Hippocampal formation (tissue), 2 donors: ENCODE measurements at places on chromosomes 5 and 9.

DNA sequence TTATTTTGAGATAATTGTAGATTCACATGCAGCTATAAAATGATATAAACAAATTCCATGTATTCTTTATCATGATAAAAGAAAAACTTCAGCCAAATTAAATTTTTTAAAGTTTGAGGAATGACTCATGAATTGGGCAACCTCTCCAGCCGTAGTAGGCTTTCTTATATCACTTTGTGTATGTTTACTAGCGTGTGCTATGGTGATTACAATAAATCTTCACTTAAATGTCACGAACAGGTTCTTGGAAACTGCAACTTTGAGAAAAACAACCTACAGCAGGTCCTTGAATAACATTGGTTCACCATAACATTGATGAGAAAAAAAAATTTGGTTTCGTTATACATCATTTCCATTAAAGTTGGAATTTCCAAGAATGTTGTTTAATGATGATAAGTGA lies 730.9 kb upstream of the TYRP1 start:
- no peak for DNase-seq

GRCh38 chr9:9904041-9904440 lies 708.8 kb downstream of the PTPRD start:
- no peak for DNase-seq

DNA sequence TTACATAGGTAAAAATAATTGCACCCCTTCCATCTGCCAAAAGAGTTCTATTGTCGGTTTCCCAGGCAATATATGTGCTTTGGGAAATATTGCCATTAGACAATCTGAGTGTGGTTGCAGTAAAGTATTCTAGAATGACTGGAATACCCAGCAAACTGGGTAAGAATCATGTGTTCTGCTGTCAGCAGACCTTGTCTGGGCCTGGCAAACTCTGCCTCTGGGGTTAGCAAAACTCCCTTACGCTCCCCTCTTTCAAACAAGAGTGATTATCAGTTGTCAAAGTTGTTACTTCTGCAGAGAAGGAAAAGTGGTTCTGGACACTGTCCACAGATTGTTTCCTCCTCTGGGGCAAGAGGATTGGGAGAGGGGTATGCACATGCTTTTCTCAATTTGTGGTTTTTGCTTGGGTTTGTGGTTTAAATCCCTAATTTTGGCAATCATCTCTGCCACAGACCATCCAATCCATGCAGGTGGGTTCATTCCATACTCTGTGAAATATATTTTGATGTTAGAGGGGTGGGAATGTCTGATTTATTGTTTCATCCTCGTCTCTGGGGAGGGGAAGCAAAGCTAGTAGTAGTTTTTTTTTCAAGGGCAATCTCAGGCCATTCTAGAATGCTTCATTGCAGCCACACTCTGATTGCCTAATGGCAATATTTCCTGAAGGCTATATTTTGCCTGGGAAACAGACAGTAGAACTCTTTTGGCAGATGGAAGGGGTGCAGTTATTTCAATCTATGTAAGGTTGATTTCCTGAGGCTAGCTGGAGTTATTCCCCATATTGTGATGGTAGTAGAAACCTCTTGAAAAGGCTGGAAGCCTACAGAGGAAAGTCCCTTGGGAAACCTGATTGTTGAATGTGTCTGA lies 24.0 kb upstream of the TNFSF15 start:
- DNase-seq = no peak

DNA sequence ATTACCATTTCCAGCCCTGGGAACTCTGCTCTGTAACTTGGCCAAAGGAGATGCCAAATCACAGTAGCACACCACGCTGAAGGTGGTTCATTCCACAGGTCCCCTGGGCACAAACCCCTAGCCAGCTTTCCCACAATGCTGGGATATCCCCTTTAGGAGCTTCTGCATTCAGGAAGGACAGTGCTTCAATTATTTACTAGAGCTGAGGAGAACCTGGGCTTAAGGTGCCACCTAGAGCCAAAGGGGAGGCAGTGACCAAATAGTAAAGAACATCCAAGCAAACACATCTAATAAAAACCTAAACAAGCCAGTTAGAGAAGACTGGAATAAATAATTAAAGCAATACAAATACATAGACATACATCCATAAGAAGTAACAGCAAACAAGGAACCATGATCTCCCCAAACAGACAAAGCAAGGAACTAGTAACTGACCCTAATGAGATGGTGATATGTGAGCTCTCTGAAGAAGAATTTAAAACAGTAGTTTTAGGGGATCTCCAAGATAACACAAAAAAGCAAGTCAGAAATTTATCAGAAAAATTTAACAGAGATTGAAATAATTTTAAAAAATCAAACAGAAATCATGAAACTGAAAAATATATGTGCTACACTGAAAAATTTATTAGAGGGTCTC lies 14.6 kb downstream of the KIF4B start:
- no peak for DNase-seq

DNA sequence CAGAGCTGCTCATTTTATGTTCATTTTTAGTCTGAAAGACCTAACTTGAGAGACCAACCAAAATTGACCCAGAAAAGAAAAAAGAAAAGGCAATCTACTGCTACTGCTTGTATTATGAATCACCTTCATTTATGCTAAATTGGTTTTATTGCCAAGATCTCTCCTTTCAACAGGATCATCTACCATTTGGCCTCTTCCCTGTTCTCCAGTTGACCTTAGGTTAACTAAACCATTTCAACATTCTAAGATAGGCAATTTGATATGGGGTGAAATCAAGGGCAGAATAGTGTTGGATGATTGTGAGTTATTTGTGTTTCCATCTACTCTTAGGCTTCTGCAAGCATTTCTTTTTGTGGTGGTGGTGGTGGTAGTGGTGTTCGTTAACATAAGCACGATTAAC lies 48.3 kb upstream of the POU4F3 start:
- DNase-seq = no peak

DNA sequence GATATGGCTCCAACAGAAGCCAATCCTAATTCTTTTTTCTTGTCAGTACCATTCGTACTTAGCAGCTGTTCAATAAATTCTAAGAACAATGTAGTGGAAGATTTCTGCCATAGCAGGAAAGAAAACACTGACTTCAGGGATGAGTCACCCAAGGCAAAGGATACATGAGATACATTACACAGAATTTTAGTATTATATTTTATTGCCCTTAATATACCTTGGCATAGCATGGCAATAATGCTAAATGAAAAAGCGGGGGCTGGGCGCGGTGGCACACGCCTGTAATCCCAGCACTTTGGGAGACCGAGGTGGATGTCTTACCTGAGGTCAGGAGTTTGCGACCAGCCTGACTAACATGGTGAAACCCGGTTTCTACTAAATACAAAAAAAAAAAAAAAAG lies 619.1 kb upstream of the DAB2 start:
- DNase-seq = no peak
